ENCODE measurements at places on chromosomes 4 and X.

DNA sequence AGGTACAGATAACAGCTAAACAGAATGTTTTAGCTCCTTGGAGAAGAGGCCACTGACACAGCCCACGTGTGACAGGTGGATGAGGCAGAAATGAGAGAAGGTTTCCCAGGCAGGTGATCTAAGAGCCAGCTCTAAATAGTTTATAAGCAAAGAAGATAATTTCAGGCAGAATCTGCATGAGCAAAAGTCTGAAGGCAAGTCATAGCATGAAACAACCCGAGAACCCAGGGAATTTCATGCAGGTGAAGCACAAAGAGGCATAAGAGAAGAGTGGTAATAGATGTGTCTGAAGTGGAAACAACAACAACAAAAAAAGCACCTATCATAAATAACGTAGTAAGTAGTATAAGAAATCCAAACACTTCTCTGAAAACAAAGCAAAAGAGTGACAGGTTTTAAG is 275.8 kb upstream of the CPEB2 start:
- no peak for DNase-seq

DNA sequence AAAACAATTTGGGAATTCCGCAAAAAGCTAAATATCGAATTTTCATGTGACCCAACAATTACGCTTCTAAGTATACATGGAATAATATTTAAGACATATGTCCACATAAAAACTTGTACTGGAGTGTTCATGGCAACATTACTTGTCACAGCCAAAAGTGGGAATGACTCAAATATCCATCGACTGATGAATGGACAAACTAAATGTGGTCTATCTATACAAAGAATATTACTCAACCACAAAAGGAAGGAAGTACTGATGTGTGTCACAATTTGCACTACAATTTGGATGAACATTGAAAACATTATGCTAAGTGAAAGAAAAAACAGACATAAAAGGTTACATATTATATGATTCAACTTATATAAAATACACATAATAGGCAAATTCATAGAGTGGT is 71.9 kb downstream of the AFF2 start:
- no peak for DNase-seq

- DNase-seq = no peak
These were observed 33.1 kb downstream of the TET2 start for GRCh38 chr4:105179539-105180401.

DNA sequence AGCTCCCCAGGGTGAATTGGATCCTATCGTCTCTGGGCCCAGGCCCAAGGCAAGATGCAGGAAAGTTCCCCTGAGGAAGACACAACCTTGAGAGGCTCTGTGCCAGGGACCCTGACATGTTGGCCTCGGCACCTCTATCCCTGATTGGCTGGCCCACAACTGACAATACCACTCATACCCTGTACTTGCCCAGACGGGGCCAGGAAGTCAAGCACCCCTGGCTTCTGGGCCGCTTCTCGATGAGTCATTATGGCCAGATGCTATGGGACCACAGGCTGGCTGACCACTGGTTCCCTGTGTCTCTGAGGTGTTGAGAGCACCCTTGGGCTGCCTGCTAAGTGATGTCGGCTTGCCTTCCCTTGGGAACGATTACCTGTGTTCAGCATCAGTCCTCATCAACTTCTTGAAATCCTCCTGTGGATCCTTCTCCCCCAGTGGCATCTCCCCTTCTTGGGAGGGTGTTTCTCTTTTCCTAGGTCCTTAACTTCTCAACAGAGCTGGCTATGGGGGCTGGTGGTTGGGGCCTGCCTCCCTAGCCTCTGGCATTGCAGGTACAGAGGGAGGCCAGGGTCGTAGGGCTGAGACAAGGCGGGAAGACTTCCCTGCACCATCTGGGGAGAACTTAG is 54.5 kb upstream of the MAMLD1 start:
- no peak for DNase-seq

GRCh38 chr4:83679254-83679653 is 143.3 kb downstream of the GPAT3 start:
- DNase-seq = no peak
